ENCODE measurements at places on chromosomes 11 and 22. TPM values are rescaled to one million over a fixed set of nuclear protein-coding genes. Genes with fewer than 3 reads are reported as not detected.

MMP12 gene
- total RNA-seq, result not detected

CADM1 gene
- total RNA-seq, result 147 TPM

UBE2L3 gene
- total RNA-seq, result 29.5 TPM

GLB1L3 gene
- total RNA-seq, result 0.45 TPM

KRTAP5-10 gene
- total RNA-seq, result not detected

OR4D6 gene
- not detected for total RNA-seq

CAPN5 gene
- 9.3 TPM for total RNA-seq

All from cerebellum (tissue), 4 donors.